OCI-LY7 (cell line): ENCODE measurements at places on chromosomes 11 and 22.

- no peak for DNase-seq
These were observed 27.1 kb upstream of the GRK2 start for GRCh38 chr11:67238894-67239782.

GRCh38 chr11:90532125-90532524 lies 309.3 kb upstream of the CHORDC1 start:
- no peak for DNase-seq

DNA sequence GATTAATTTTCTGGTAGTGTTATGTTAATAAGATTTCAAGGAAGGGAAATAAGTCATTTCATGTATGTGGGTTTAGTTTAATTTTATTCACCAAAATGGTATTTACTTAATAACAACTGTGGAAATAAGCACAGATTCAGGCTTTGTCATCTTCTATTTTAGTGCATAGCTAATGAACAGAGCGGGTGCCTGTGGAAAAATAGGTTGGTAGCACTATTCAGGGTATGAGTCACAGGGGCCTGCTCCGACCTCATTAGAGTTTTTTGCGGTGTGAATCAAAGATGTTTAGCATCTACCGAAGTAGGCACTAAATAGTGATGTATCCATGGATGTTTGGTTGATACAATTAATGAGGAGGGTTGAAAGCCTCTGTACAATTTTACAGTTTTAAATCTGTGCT lies 78.2 kb downstream of the FAT3 start:
- DNase-seq, result no peak

DNA sequence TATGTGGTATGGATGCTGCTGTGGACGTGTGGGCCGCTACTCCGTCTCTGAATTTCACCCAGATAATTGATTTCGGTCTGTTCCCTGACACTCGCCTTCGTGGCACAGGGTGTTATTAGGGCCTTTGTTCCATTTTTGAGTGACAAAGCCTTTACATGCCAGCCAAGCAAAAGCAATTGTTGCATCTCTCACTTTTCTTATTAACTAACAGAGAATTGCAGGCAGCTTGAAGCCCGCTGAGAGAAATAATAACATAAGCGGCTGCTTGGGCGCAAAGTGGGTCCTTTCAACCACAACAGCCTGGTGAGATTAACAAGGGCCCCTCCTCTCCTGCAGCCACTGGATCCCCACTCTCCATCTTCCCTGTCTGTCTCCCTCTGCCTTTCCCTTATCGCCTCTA lies 449.4 kb downstream of the NTM start:
- DNase-seq, result no peak

- no peak for DNase-seq
These were observed 93.4 kb downstream of the OR5AK2 start for GRCh38 chr11:57082125-57082524.

- DNase-seq, result no peak
These were observed 60.8 kb upstream of the ZBED5 start for GRCh38 chr11:10918698-10919097.

GRCh38 chr22:37259540-37260029 lies 15.5 kb upstream of the RAC2 start:
- peak; percentile 33 for DNase-seq

DNA sequence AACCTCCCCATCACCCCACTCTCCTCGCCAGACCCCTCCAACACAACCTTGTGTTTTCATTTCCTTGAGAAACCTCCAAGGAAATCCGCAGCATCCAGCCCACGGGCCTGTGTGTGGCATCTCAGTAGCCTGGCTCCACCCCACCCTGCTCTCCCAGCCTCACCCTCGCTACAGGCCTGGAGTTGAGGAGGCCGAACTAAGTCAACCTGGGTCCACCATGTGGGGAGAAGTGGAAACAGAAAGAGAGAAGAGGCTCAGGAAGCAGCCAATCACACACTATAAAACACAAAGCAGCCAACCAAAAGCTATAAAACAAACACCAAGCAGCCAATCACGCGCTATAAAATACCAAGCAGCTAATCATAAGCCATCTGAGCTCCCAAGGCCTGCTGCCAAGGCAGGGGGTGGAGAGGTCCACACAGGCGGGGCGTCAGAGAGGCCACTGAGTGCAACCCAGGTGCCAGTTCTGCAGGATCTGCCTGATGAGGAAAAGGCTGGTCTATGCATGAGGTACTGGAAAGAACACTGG lies 72.0 kb downstream of the MICAL3 start:
- DNase-seq, result no peak

GRCh38 chr22:32509045-32509444 lies 34.4 kb downstream of the FBXO7 start:
- DNase-seq, result no peak

DNA sequence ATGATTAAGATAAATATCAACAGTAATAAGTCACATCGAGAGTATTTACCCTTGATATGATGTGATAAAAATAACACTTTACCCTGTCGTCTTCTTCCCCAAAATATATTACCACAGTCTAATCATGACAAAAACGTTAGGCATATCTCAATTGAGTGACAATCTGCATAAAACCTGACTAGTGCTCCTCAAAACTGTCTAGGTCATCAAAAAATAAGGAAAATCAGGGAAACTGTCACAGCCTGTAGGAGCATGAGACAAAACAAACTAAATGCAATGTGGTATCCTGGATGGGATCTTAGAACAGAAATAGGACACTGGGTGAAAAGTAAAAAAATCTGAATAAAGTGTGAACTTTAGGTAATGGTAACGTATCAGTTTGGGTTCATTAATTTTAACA lies 19.4 kb upstream of the ANO5 start:
- DNase-seq, result no peak

GRCh38 chr11:16081382-16082094 lies 274.8 kb downstream of the SOX6 start:
- no peak for DNase-seq
